Calu3 (cell line): ENCODE measurements at places on chromosomes 11 and 22. TPM values are rescaled to one million over a fixed set of nuclear protein-coding genes. Genes with fewer than 3 reads are reported as not detected.
A peak's percentile ranks its signal among the peaks of the same experiment; 100 is the strongest.

RFPL3 gene
- not detected in 2 replicates for total RNA-seq

SMIM38 gene
- 0.33 TPM in 1 of 2 replicates, not detected in the other for total RNA-seq

DNA sequence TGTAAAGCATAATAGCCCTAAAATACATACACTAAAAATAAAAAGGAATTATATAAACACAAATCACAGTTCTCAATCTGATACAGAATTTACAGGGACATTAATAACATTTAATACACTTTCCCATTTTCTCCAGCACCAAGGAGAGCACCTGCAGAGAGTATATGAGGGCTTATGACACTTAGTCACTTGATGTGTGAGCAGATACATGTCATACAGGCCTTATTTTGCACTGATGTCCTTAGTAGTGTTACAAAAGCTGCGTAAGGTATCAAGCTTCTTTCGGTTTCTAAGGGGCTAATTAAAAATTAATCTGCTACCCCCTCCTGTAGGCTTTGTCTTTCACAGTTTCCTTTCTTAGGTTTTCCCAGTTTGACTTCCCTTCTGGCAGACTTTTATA is 61.3 kb downstream of the TRIM44 start:
- no peak for DNase-seq

- DNase-seq, result peak; percentile 81
Observed at GRCh38 chr11:34234086-34234740, 123.6 kb downstream of the ABTB2 start.

DNA sequence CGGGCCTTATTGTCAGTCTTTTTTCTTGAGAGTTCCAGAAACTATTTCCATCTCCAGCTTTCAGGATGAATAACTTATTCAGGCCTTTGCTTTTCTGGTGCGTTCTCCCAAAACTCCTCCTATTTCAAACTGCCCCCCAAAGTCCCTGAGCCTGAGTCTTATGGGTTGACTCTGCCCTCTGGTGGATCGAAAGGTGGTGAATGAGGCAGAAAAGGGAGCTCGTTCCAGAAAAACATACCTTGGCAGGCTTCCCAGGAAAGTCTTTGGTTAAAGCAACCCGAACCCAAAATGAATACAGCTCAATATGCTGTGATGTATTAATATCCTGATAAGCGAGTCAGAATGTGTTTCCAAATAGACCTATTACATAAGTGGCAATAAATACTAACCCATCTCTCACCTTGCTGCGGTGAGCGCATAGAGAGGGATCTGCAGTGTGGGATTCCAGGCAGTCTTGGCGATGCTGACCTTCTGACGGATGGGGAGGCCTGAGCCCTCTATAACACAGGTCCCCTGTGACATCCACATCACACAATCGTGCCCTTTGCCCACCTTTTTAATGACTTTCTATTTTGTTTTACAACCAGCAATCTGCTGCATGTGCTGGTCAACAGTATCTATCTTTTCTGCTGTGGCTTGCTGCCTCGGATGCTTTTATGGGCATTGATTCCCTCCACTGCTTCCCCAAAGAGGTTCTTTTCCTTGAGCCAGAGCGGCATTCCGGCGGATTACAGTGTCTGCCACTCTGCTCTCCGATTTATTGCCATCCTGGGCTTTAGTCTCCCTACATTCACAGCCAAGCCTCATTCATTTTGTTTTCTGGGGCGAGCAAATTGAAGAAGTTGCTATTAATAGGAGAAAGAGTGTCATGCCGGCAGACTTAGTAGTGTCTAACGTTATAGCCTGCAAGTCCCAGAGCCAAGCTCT is 756.8 kb downstream of the NTM start:
- no peak for DNase-seq

DNA sequence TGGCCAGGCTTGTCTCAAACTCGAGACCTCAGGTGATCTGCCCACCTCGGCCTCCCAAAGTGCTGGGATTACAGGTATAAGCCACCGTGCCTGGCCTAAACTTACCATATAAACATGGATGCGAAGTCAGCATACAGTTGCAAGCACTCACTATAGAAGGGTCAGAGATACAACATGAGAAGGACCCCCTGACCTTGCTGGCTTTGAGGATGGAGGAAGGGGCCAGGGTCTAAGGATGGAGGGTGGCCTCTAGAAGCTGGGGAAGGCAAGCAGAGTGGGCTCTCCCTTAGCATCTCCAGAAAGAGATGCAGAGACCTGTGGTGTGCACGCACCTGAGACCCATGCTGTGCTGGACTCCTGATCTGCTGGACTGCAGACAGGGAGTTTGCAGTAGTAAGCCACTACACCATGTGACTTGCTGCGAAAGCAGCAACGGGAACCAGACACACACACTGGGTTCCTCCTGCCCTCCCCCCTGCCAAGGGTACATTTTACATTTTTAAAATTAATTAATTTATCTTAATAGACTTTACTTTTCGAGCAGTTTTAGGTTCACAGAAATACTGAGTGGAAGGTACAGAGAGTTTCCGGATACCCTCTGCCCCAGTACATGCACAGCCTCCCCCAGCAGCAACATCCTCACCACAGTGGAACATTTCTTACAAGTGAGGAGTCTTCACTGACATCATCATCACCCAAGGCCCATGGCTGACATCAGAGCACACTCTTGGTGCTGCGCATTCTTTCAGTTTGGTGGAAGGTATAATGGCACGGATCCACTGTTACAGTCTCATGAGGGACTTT is 170.1 kb upstream of the B3GAT1 start:
- DNase-seq, result no peak
